SJCRH30 (cell line): ENCODE measurements at places on chromosomes 7 and 10. TPM values are rescaled to one million over a fixed set of nuclear protein-coding genes. Genes with fewer than 3 reads are reported as not detected.

- H3K27ac ChIP-seq: no peak overlapping the region
- H3K27me3 ChIP-seq: 0 out of 2 replicates have a peak, but pooled peaks cover 5% of the 10 kb centered on the region
- DNase-seq: peak; percentile 90
- peaks cover 9% of the 10 kb centered on the region; the same call in 1 of the 2 replicates for H3K4me1 ChIP-seq
- no peak overlapping the region for H3K4me3 ChIP-seq
- H3K36me3 ChIP-seq: no peaks in the 10 kb centered on the region
Measured at GRCh38 chr10:25113191-25114035, 61.4 kb upstream of the GPR158 start.

GRCh38 chr10:99850021-99850766 is 67.8 kb downstream of the ABCC2 start:
- no peak overlapping the region for H3K27ac ChIP-seq
- DNase-seq: no peak
- no peaks in the 10 kb centered on the region for H3K36me3 ChIP-seq
- H3K4me1 ChIP-seq: 0 out of 2 replicates have a peak, but pooled peaks cover 2% of the 10 kb centered on the region
- H3K27me3 ChIP-seq: no peaks in the 10 kb centered on the region

GRCh38 chr7:39891894-39892293 is 58.2 kb upstream of the CDK13 start:
- no peak for DNase-seq
- no peaks in the 10 kb centered on the region for H3K36me3 ChIP-seq
- no peaks in the 10 kb centered on the region for H3K27me3 ChIP-seq
- no peaks in the 10 kb centered on the region for H3K4me1 ChIP-seq
- H3K4me3 ChIP-seq: no peak overlapping the region
- no peak overlapping the region for H3K27ac ChIP-seq

DNA sequence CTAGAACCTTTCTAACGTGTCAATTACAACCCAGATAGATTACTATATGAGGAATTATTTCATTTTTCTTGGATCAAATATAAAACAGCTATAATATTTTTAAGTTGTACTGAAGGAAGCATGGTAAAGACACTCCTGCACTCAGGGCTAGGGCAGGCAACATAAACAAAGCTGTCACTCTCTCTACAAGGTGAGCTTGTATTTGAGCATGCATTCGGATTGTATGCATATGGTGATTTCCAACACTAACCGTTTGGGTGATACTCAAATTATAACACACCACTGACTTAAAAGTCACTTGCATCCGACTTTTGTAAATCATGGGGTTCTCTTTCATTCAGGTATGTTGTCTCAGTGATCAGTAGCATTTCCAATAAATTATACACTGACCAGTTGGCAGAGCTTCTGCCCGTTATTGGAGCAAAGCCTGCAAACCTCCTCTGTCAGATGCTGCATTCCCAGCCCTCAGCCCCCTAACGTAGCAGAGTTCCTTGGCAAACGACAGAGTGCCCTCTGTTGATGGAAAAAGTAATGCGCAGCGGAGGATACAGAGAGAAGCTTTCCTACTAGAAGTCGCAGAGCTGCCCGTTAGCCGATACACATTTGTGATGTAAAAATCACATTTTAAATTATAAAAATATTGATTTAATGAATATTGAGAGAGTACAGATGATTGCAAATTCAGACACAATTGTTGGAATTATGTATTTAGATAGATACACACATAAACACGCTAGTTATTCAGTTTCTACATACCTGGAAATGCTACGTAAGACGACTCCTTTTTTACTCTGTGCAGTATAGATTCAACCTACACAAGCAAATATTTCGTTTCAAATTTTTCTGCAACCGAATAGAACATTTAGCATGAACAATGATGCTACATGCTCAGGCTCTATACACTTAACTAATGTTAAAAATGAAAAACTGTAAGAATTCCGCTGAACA is 173.9 kb upstream of the SP4 start:
- H3K36me3 ChIP-seq: no peaks in the 10 kb centered on the region
- H3K4me1 ChIP-seq: peaks cover 2% of the 10 kb centered on the region; the same call in 1 of the 2 replicates
- no peaks in the 10 kb centered on the region for H3K27me3 ChIP-seq
- H3K4me3 ChIP-seq: no peak overlapping the region
- DNase-seq: peak; percentile 73

GRCh38 chr10:59892697-59893096 is 13.7 kb downstream of the CCDC6 start:
- no peaks in the 10 kb centered on the region for H3K36me3 ChIP-seq
- DNase-seq: no peak
- no peak overlapping the region for H3K4me3 ChIP-seq
- H3K27me3 ChIP-seq: no peaks in the 10 kb centered on the region

DNA sequence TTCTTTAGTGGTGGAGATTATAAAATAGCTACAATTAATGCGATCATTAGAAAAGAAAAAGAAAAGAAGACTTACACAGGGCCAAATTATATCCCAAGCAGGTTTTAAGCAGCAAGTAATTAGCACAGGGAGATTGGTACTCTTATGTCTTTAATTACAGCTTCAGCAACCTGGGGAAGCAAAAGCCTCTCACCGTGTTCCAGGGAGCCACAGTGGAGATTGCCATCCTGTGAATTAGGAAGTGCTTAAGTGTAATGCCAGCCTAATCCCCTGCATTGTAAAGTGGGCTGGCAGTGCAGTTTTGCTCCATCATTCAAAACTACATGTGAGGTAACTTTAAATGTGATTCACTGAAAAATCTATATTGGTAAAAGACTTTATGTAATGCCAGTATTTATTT is 533.5 kb upstream of the COBL start:
- no peaks in the 10 kb centered on the region for H3K4me1 ChIP-seq
- no peaks in the 10 kb centered on the region for H3K36me3 ChIP-seq
- H3K27me3 ChIP-seq: no peaks in the 10 kb centered on the region
- no peak overlapping the region for H3K27ac ChIP-seq
- DNase-seq: no peak

DNA sequence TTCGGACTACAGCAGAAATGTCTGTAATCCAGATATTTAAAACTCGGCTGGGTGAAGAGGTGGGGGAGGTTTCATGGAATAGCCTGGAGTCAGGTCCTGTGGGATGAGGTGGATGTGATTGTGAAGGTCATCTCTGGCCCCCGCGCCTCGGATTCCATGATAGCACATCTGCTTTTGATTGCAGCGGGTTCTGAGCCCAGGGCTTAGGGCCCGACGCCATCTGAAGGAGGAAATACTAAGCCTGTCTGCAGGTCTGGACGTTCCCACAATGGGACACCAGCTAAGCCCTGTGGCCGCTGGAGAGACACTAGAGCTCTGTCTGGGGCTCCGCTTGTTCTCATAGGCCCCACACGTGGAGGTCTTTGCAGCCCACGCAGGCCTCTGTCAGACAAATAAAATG is 328.7 kb downstream of the CXCL12 start:
- no peak overlapping the region for H3K4me3 ChIP-seq
- no peaks in the 10 kb centered on the region for H3K36me3 ChIP-seq
- DNase-seq: no peak
- no peaks in the 10 kb centered on the region for H3K27me3 ChIP-seq
- H3K27ac ChIP-seq: no peak overlapping the region
- no peaks in the 10 kb centered on the region for H3K4me1 ChIP-seq

GRCh38 chr10:16828114-16828568 is 10.9 kb upstream of the RSU1 start:
- H3K4me1 ChIP-seq: no peaks in the 10 kb centered on the region; the same call in 1 of the 2 replicates
- no peak overlapping the region for H3K4me3 ChIP-seq
- H3K36me3 ChIP-seq: no peaks in the 10 kb centered on the region
- H3K27me3 ChIP-seq: no peaks in the 10 kb centered on the region

- 0 out of 2 replicates have a peak, but pooled peaks cover 3% of the 10 kb centered on the region for H3K4me1 ChIP-seq
- no peak overlapping the region for H3K27ac ChIP-seq
- DNase-seq: peak; percentile 50
- no peak overlapping the region for H3K4me3 ChIP-seq
- H3K36me3 ChIP-seq: no peaks in the 10 kb centered on the region
- H3K27me3 ChIP-seq: no peaks in the 10 kb centered on the region
Measured at GRCh38 chr10:91115618-91116390, 104.7 kb upstream of the PCGF5 start.

GRCh38 chr7:31443457-31443856 is 70.4 kb upstream of the ITPRID1 start:
- no peak for DNase-seq
- H3K27me3 ChIP-seq: peaks cover 5% of the 10 kb centered on the region
- H3K4me1 ChIP-seq: no peaks in the 10 kb centered on the region

DNA sequence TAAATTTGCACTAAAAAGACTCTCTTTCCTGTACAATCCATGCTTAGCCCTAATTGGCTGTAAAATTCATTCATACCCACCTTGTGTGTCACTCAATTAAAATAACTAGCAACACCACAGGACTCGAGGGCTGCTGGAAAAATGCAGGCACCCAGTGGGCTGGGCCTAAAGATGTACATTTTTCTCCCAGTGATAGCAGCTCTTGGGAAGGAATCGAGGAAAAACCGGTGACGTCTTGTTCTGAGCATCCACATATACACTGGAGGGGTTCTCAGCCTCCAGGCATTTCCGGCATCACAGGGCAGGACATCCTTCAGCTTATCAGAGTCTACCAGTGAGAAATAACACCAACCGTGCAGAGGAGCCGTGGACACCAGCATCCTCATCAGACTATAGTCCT is 85.8 kb upstream of the PITRM1 start:
- no peaks in the 10 kb centered on the region for H3K36me3 ChIP-seq
- DNase-seq: no peak
- no peak overlapping the region for H3K27ac ChIP-seq
- no peaks in the 10 kb centered on the region for H3K27me3 ChIP-seq

DNA sequence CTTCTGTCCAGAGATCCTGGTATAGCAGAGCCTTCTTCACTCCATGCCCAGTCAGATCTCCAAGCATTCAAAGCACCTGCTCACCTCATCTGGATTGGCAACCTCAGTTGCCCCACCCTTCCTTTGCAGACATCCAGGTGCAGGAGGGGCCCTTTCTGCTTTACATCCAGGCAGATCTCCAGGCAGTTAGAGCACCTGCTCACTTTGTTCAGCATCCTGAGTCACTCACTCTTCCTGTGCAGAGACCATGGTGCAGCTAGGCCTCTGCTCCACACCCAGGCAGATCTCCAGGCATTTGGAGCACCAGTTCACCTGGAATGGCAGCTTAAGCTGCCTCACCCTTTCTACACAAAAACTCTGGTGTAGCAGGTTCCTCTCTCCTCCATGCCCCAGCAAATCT is 153.1 kb downstream of the CDK14 start:
- no peak for DNase-seq
- no peaks in the 10 kb centered on the region for H3K4me1 ChIP-seq
- H3K4me3 ChIP-seq: no peak overlapping the region
- H3K27me3 ChIP-seq: no peaks in the 10 kb centered on the region

DNA sequence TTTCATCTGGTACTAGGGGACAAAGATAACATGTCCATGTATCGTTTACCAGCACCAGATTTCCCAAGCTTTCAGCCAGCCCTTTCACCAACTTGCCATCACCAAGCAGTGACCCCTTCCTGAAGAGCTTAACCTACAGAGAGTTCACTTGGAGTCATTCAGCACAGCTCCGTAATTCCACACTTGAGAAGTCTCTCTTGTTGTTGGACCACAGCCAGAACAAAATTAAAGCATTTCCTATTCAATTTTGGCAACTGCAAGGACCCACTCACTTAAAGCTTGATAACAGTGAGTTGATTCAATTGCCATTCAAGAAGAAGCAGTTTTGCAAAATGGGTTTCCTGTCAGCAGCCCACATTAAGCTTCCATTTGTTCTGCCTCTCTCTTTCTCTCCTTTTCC is 88.5 kb upstream of the LRRTM3 start:
- no peak overlapping the region for H3K27ac ChIP-seq
- peaks cover 4% of the 10 kb centered on the region; the same call in 1 of the 2 replicates for H3K4me1 ChIP-seq
- H3K36me3 ChIP-seq: no peaks in the 10 kb centered on the region

DNA sequence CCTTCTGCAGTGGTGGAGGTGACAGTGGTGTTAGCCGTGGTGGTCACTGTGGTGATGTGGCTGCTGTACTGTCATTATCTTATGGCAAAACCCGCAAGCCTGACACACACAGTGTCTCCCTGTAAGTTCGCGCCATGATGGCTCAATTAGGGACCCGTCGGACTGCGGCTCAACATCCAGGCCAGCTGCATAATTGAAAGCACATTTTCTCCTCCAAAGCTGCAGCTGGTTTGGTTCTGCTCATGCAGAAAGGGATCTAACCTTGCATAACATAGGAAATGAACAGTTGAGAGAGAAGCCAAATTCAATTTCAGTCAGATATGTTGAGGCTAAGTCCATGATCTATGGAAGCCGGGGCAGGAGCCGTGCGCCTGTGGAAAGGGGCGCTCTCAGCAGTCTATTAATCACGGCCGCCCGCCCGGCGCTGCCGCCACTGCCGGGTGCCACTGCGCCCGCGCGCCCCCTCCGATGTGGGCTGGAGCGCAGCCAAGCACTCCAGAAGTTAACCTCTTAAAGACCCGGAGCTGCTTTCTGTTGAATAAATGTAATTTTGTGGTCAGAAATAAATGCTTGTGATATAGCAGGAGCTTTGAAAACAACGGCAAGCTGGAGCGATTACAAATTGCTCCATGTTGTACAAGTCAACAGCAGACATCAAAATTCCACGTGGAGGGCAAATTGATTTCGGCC is 227.7 kb downstream of the CUX1 start:
- peak; percentile 82 for DNase-seq
- H3K36me3 ChIP-seq: no peaks in the 10 kb centered on the region
- peak overlapping the region; percentile 45 for H3K4me3 ChIP-seq
- H3K27ac ChIP-seq: peak overlapping the region; percentile 1; the same call in 1 of the 2 replicates
- peaks cover 6% of the 10 kb centered on the region; the same call in 1 of the 2 replicates for H3K4me1 ChIP-seq

DNA sequence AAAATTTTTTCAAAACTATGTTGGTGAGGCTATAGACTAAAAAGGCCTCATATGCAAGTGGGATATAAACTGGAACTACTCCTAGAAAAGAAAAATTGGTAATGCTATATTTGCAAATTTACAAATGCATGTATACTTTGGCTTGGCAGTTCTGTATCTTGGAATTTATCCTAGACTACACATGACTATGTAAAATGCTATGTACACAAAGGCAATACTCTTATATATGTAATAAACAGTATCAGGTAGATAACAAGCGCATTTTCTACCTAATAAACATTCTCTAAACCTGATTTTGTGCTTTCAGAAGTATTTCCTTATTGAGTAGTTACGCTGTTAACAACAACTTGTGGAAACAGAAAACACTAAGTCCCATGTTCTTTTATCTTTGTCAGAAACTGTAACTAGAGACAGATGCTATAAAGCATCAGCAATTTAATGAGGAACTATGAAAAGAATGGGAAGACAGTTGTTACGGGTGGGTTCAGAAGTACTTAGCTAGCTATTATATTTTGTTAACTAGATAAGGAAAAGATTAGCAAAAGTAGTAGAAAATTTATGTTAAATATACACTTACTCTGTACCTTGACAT is 107.8 kb downstream of the ARHGAP12 start:
- peaks cover 12% of the 10 kb centered on the region for H3K4me1 ChIP-seq
- H3K27me3 ChIP-seq: no peaks in the 10 kb centered on the region
- H3K4me3 ChIP-seq: no peak overlapping the region
- DNase-seq: no peak

The WDR86 gene
- total RNA-seq: 0.46 and 1.0 TPM in 2 replicates

The LAMB1 gene
- 100 and 106 TPM in 2 replicates for total RNA-seq

The VPS37D gene
- 0.53 and 1.2 TPM in 2 replicates for total RNA-seq

The ASIC3 gene
- 1.3 and 1.5 TPM in 2 replicates for total RNA-seq

The OSBPL3 gene
- 26.1 and 32.8 TPM in 2 replicates for total RNA-seq

The NMT2 gene
- 22.8 and 22.9 TPM in 2 replicates for total RNA-seq

The DKK1 gene
- 0.38 and 0.56 TPM in 2 replicates for total RNA-seq
